ENCODE measurements at places on chromosomes 7 and 10.

DNA sequence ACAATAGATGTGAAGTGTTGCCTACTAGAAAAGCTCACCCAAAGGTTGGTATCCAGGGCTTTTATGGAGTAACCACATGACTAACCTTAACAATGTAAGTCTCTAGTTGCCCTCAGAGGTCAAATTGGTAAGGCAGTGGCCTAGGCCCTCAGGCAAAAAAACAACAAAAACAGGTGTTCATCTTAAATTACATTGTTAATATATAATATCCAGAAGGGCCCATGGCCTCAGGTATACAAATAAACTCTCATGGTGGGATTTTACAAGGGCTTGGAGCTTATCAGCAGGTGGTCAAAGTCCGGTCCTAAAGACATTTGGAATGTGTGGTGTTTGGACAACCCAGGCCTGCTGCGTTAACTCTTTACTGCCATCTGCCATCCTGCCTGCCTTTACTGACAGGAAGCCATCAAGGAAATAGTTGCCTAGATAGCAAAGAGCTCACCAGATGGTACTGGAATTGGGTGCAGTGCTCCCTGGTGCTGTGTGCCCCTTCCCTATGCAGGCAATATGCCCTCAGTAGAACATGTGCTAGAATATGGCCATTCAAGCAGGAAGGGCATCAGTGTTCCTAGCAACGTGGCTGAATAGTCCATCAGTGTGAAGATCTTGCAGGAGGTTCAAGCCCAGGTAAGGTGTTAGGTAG is 36.2 kb downstream of the TOMM7 start:
- no peak for DNase-seq

- no peak for DNase-seq
These were observed 26.1 kb upstream of the ZNF365 start for GRCh38 chr10:62348029-62348428.

DNA sequence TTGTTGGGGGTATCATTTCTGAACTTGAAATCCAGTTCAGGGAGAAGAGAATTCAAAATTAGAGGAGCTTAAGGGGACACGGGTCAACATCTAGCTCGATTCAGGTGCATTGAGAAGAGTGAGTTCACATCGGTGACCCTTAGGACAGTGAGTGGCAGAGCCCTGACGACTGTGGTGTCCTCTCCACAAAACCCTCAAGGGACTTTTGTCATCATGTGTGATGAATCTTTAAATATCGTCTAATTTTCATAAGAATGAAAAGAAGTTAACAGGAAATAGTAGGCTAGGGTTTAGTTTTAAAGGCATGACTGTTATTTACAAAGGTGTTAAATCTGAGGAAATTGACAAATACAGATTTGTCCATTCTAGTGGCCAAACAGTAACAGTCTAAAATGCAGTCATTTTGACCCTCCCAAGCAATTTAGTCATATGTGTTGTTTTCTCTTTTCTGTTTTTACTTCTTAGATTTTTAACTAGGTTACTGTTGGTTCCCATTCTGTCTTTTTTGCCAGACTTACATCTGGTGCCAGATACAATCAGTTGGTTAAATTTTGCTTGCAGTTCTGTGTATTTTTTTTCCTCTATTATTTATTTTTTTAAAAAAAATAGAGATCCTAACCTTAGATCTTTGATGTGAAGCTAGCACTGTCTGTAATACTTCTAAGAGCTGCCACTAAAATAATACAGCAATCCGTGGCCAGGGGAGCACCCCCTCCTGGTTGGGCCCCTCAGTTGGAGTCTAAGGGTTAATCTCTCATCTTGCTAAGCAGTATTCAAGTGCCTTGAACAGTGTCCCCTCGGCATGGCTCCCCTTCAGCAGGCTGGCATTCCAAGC is 34.9 kb upstream of the SH2B2 start:
- no peak for DNase-seq

DNA sequence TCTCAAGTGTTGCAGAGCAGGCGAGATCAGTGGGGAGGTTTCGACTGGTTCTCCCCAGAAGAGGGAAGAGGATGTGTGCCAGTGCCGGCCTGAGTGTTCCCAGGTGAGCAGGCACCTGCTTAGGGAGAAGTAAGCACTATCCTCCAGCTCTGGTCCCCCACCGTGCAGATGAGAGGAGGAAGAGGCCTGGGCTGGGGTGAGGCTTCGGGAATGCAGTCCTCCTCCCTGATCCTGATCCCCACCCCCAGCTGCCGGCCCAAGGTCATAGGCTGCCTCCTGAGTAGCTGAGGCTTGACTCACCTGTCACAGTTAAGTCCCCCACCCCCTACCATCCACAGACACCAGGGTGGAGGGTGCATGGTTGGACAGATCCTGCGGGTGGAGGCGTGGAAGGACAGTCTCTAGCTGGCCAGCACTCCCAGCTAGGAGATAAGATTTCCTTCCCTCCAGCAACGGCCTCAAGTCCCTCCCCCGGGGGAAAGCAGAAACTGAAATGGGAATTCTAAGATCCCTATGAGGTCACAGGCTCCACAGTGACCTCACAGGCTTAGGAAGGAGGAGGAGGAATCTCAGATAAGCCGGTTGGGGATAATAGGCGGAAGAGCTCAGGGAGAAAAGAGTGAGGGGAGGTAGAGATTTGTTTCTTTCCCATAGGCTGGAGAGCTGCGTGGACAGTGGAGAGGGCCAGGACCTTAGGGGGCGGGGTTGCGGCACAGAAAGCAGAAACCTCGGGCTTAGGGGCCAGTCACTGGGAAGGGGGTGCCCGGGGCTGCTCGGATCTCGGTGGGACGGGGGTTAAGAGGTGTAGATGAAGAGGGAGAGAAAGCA is 1.0 kb downstream of the LRCH4 start:
- DNase-seq: no peak

- no peak for DNase-seq
These were observed 219.0 kb downstream of the PTEN start for GRCh38 chr10:88082391-88082790.

DNA sequence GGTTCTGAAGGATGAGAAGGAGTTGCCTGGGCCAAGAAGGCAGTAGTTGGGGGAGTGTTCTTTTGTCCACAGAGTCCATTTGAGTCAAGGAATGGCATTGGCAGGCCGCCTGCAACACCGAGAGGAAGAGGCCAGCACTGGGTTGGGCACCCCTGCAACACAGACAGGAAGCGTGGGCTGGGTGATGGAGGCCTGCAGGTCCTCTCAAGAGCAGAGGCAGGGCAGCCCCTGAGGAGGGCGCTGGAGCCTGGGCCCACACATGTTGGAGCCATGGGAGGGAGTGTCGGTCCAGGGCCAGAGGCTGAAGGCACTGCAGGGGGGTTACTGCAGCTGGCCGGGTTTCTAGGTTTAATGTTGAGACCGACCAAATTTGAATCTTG is 137.3 kb downstream of the PTPN20 start:
- DNase-seq: peak; percentile 23

DNA sequence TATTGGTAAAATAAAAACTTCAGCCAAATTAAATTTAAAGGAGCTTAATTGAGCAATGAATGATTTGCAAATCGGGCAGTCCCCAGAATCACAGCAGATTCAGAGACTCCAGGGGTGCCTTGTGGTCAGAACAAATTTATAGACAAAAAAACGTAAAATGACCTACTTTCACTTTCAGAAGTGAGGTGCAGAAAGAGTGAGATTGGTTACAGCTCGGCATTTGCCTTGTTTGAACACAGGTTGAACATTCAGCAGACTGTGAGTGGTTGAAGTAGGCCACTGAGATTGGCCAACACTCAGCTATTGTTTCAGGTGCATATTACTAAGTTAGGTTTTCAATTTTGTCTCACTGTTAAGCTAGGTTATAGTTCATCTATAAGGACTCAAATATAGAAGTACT is 153.4 kb downstream of the BICC1 start:
- DNase-seq: no peak

DNA sequence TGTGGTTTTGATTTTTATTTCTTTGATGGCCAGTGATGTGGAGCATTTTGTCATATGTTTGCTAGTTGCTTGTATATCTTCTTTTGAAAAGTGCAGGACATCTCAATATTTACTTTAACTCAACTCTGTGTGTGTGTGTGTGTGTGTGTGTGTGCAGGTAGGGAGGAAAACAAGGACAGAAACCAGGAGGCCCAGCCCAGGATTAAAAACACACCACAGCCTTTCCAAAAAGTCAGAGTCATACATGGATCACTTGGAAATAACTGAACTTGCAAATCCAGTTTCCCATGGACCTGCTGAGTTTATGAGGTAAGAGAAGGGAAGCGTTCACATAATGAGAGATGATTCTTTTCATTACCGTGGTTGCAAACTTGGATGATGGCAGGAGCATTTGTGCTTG is 189.9 kb upstream of the LYZL1 start:
- no peak for DNase-seq

DNA sequence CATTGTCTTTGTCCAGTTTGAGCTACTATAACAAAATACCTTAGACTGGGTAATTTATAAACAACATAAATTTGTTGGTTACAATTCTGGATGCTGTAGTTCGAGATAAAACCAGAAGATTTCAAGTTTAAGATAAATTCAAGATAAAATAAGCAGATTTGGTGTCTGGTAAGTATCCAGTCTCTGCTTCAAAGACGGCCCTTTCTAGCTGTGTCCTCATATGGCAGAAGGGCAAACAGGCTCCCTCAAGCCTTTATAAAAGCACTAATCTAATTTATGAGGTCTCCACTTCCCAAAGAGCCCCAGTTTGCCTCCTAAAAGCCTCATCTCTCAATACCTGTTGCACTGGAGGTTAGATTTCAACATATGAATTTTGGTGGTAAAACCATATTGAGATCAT is 31.1 kb upstream of the SGCE start:
- DNase-seq: no peak

DNA sequence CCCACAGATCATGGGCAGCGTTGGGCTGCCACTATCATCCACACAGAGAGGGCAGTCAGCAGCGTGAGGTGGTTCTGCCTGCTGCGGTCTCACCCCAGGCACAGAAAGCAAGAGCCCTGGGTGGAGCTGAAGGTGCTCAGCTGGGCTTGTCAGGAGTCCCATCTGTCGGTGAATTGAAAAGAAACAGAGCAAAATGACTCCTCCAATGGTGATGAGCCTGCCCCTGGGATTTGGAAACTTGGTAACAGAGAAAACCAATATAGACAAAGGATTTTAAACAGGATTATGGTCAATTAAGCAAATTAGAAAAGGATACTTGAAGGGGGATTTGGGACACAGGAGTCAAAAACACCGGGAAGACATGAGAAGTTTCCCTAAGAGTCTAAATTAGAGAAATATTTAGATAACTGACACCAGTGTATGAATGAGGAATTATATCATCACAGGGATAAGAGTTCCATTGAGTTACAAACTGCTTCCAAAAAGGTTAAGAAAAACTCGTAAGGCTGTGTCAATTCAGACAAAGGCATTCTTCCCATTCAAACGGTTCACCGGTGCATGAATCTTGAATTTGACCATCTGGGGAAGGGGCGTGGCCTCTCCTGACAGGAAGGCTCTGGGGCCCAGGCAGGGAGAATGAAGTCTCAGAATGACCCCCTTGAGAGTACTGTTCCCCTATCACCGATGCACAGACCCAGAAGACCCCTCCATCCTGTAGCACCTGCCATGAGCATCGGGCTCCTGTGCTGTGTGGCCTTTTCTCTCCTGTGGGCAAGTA is 70.0 kb upstream of the PRSS58 start:
- DNase-seq: no peak

DNA sequence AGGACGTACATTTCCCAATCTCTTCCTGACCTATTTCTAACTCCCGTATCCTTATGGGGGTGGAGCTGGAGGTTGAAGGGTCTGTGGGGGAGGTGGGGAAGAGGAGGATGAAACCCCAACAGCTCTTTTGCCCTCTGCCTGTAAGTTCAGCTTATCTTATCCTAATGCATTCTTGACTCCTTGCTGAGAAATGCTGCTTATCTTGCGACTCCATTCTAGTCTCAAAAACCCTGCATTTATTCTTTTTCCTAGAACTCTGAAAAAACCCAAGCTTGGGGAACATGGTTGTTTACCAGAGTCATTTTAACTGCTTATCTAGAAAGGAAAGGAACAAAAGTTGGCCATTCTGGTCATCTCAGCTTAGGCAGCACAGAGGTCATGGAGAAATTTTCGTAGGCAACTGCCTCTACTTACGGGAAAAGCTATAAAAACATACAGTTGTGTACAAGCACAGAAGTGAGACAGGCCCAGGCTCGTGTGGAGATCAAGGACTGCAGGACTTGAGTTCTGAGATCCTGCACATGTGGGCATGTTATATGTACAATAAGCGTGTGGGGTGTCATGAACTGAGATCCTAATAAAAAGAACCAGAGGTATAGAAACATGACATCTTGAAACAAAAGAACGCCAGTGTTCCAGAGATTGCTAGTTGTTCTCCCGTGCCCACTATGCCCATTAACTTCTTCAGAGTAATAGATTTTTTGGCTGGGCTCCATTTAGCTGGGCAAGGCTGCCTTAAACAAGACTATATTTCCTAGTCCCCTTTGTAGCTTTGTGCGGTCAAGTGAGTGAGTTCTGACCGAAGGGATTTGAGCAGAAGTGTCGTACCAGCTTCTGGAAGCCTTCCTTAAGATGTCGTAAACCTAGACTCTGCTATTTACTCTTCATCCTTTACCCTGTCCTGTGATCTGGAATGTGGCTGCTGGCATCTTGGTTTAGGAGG is 9.6 kb downstream of the INMT start:
- DNase-seq: no peak

GRCh38 chr7:88069093-88069492 is 135.0 kb downstream of the ADAM22 start:
- DNase-seq: no peak
